ENCODE measurements at places on chromosomes 12 and 14.

- DNase-seq, result no peak
Observed at GRCh38 chr14:40221428-40221827, 789.2 kb upstream of the FBXO33 start.

- peak; percentile 100 for DNase-seq
Observed at GRCh38 chr14:35826218-35826951, at the start of gene BRMS1L. TSS of gene BRMS1L (plus strand) at chr14:35826338. CDS start at chr14:35826517, 179 bp downstream.

- peak; percentile 79 for DNase-seq
Observed at GRCh38 chr14:104827177-104828055, 26.5 kb downstream of the ZBTB42 start.

GRCh38 chr12:113932381-113933196 lies 33.5 kb downstream of the RBM19 start:
- DNase-seq, result no peak

DNA sequence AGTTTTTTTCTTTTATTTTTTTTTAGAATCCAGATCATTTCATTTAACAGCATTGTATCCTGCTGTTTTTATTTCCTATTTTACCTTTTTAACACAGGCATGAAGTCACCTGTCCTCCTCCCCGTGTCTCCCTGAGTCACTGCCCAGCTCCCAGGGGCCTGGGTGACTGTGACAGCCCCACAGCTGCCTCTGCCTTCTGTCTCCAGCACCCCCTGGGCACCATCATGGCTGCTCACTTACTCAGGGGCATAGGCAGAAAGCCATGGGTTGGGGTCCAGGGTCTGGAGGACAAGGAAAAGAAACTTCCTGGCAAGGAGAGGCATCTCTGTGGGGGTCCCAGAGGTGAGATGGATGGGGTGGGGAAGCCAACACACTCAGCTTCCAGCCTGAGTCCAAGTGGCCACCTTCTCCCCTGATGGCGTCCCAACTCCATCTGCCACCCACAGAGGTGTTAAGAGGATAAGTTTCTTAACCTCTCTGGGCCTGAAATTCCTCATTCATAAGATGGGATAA lies 25.3 kb downstream of the TMEM63C start:
- no peak for DNase-seq

DNA sequence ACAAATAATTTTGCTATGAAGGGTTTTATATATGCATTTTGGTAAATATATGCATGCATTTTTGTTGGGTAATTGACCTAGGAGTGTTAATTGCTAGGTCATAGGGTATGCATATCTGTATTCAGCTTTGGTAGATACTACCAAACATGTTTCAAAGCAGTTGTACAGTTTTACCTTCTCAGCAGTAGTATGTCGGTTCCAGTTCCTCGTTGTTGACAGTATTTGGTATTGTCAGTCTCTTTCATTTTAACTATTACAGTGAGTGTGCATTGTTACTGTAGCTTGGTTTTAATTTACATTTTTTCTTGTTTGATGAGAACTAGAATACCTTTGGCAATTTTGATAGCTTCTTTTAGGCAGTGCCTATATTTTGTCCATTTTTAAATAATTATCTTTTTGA lies 98.9 kb downstream of the ARID2 start:
- DNase-seq, result no peak
